ENCODE measurements at places on chromosomes 4 and X.

GRCh38 chr4:10260777-10261176, 144.2 kb upstream of the WDR1 start:
- no peaks in the 10 kb centered on the region for H3K4me1 ChIP-seq
- no peak overlapping the region for H3K4me3 ChIP-seq
- H3K27me3 ChIP-seq, result no peaks in the 10 kb centered on the region

- no peak overlapping the region for H3K27ac ChIP-seq
- H3K4me1 ChIP-seq, result no peaks in the 10 kb centered on the region
- H3K36me3 ChIP-seq, result no peaks in the 10 kb centered on the region
- no peak for DNase-seq
- H3K4me3 ChIP-seq, result no peak overlapping the region
- H3K27me3 ChIP-seq, result no peaks in the 10 kb centered on the region
These were observed 9.9 kb downstream of the TEC start for GRCh38 chr4:48259748-48260147.

DNA sequence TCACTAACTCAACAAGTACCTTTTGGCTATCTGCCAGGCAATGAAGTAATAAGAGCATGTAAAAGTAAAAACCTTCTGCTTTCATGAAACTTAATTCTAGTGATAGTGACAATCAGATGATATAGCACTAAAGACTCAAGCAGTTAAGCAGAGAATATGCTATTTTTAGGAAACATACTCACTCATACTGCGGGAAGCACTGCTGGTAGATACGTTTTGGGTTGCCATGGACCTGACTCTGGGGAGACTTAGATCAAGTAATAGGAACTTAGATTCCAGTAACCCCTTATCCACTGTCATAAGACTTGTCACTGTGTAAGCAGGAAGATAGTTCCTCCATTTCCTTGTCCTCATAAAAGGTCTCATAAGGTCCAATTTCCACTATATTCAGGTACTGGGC, 386.3 kb downstream of the DMD start:
- DNase-seq, result no peak
- no peak overlapping the region for H3K27ac ChIP-seq
- no peaks in the 10 kb centered on the region for H3K4me1 ChIP-seq

DNA sequence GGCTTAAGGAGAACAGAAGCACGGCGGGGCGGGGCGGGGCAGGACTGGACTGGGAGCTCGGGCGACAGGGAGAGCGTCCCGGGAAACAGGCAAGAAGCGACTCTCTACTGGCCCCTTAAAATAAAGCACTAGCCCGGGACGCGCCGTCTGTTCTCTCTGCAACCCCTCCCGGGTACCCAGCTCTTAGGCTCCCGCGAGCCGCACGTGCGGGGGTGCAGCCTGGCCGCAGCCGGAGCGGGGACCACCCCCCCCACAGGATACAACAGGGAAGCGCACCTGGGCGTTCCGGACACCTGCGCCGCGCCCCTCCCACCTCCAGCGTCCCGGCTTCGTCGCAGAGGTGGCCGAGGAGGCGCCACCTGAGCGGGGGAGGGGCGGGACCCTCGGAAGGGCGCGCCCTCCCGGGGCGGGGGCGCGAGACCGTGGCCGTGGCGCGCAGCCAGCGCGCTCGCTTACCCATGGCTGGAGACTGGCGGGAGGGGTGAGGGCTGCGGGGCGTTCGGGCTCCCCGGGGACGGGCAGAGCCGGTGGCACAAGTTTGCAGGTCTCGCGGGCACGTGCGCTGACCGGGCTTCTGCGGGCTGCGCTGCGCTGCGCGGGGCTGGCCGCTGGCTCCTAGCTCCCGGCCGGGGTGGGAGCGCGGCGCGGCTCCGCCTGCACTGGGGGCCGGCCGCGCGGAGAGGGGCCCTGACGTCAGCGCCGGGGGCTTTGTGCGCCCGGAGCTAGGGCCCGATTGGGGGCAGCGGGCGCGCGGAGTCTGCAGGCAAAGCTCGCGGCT, 91.5 kb downstream of the GEMIN8 start:
- peak; percentile 82 for DNase-seq
- no peak overlapping the region for H3K27ac ChIP-seq
- no peaks in the 10 kb centered on the region for H3K36me3 ChIP-seq
- peaks cover 5% of the 10 kb centered on the region for H3K4me1 ChIP-seq
- peak overlapping the region; percentile 46 for H3K4me3 ChIP-seq
- peaks cover 37% of the 10 kb centered on the region for H3K27me3 ChIP-seq

GRCh38 chr4:10295301-10295700, 161.9 kb downstream of the ZNF518B start:
- DNase-seq, result no peak
- no peak overlapping the region for H3K27ac ChIP-seq
- H3K36me3 ChIP-seq, result no peaks in the 10 kb centered on the region
- H3K4me1 ChIP-seq, result no peaks in the 10 kb centered on the region
- no peak overlapping the region for H3K4me3 ChIP-seq
- H3K27me3 ChIP-seq, result no peaks in the 10 kb centered on the region

- H3K4me1 ChIP-seq, result no peaks in the 10 kb centered on the region
- H3K4me3 ChIP-seq, result no peak overlapping the region
- no peak for DNase-seq
- 0 out of 2 replicates have a peak, but pooled peaks cover 2% of the 10 kb centered on the region for H3K36me3 ChIP-seq
- H3K27ac ChIP-seq, result no peak overlapping the region
These were observed 16.2 kb upstream of the GNRHR start for GRCh38 chr4:67770422-67770821.

DNA sequence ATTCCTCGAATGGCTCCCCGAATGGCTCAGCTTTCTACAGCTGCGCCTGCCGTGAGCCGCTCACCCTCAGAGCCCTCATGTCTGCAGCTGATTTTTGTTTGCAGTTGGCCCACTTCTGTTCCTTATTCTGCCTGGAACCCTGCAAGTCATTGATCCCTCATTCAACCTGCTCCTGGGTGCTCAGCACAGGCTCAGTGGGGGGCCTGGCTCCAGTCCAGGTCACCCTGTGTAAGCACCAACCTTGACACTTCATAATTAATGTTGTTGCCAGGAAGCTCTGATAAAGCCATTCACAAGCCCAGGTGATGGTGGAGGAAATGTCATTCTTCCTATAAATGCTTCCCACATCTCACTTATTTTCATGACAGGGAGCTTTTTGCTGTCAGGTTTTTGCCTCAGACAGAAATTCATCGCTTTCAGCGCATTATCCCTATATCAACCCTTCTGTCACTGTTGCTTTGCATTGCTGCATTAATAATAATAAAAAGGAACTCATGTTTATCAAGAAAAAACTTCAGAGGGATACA, 85.7 kb downstream of the F11 start:
- H3K27me3 ChIP-seq, result no peaks in the 10 kb centered on the region
- no peak overlapping the region for H3K27ac ChIP-seq
- no peak overlapping the region for H3K4me3 ChIP-seq
- H3K4me1 ChIP-seq, result no peaks in the 10 kb centered on the region

GRCh38 chrX:20515841-20516461, 249.2 kb upstream of the RPS6KA3 start:
- DNase-seq, result no peak
- H3K36me3 ChIP-seq, result no peaks in the 10 kb centered on the region
- no peaks in the 10 kb centered on the region for H3K4me1 ChIP-seq
- peak overlapping the region; percentile 74 for H3K27ac ChIP-seq

Data from SK-N-SH (cell line).